Femur (tissue), 1 donor: ENCODE measurements at places on chromosomes 7 and 10.
A peak's percentile ranks its signal among the peaks of the same experiment; 100 is the strongest.

GRCh38 chr7:156060925-156061324 lies 248.7 kb upstream of the SHH start:
- DNase-seq: no peak

DNA sequence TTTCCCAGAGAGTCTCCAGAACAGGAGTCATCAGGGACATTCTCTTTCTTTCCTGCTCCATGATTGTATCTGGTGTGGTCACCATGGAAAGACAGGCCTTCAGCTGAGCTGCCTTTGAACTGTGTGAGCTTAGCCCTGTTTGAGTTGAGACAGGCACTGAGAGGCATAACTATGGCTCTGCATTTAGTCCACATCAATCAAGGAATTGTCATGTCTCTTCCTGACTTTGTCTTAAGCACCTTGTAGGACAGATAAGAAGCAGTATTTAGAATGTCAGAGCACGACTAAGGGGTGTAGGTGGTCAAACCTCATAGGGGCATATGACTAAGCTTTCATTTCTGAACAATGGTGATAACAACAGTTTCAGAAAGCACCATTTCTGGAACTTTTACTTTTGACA lies 53.5 kb downstream of the EPDR1 start:
- no peak for DNase-seq

DNA sequence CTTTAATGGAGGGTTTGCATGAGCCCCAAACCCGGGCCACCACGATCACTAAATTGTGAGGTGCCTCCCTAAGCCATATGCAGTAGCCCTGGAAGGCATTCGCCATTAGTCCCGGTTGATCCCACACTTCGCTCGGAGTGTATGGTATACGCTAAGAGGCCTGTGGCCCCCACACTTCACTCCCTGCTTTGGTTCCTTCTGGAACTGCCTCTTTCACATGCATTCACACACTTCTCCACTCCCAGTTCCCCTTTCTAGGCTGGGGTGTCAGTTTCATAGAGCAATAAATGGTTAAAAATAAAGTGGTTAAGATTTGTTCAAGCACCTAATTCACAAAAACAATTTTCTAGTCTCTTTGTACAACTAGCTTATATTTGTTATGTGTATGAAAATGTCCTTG lies 212.1 kb upstream of the KCND2 start:
- DNase-seq: no peak

DNA sequence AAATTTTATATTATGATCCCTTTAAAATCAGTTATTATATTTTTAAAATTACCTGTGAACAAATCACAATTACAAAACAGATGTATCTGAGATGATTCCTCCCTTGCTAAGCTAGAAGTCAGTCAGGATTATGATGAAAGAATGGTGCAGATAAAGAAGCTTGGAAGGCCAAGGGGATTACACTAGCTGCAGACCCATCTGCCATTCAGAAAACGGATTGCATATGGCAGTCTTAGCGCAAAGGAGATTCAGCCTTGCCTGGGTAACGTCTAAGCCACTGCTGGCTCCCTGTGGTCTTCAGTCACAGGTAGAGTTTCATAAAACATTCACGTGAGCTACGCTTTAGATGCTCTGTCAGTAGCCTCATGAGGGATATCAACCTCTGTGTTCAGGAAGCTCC lies 222.2 kb downstream of the POU6F2 start:
- no peak for DNase-seq

GRCh38 chr10:35819736-35820135 lies 177.6 kb upstream of the FZD8 start:
- DNase-seq: peak; percentile 32

DNA sequence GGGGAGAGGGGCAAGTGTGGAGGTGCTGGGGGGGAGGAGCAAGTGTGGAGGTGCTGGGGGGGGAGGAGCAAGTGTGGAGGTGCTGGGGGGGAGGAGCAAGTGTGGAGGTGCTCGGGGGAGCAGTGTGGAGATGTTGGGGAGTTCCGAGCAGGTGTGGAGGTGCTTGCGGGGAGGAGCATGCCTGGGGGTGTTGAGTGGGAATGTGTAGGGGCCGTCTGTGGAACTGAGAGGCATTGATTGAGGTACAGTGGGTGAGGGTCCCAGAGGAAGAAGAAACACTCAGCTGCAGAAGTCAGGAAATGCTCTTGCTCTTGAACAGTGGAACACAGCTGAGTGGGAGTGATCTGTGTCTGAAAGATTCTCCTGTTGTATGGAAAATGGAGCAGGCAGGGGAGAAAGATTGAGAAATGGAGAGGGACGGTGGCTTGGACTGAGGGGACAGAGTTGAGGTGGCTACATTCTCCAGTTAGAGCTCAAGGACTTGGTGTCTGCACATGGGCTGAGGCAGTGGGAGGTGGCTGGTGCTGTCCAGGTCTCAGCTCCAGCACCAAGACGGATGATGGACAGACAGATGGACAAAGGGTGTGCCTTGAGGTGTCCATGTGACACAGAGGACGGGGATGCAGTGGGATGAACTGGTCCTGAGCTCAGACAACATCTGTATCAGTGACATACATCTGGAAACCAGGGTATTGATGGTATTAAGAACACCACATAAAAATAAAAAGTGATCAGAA lies 25.2 kb upstream of the NCAPG2 start:
- DNase-seq: no peak

- DNase-seq: no peak
Measured at GRCh38 chr10:34166823-34167222, 648.3 kb downstream of the PARD3 start.

GRCh38 chr7:32905175-32905662 lies 13.7 kb upstream of the KBTBD2 start:
- DNase-seq: peak; percentile 93

DNA sequence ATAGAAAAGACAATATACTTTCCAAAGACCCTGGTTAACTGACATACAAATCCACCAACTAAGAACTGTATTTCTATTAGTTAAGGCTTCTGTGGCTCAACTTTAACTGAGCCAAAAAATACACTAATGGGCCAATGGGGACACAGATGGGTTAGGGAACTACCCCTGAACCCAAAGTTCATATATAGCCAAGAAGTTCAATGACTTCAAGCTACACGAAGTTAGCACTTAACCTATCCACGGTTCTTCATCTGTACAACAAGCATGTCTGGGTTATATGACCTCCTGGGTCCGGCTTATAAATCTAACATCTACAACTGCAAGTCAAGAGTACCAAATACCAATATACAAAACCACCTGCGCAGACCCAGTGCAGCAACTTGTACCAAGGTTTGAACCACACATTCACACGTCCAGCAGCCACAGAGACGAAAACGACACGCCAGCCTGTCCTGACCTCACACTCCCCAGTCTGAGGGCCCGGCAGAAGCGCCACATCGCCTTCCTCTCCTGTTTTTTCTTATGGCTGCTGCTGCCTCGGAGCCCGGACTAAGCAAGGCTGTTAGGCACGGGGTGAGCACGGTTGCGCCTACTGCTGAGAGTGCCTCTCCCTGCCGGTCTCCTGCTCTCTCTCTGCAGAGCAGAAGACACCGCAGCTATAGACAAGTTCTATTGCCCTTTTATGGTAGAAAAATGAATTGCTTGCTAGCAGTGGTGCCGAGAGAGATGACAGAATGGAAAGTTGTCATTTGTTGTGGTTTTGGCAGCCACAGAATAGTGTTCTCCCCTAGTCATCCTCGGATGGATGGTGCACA lies 86.3 kb downstream of the RNF216 start:
- peak; percentile 78 for DNase-seq

- DNase-seq: no peak
Measured at GRCh38 chr7:24902276-24902675, 77.7 kb downstream of the OSBPL3 start.

- DNase-seq: no peak
Measured at GRCh38 chr10:6299234-6299633, 96.5 kb downstream of the PFKFB3 start.

- DNase-seq: no peak
Measured at GRCh38 chr10:124742413-124743190, 1.6 kb downstream of the FAM53B start.

DNA sequence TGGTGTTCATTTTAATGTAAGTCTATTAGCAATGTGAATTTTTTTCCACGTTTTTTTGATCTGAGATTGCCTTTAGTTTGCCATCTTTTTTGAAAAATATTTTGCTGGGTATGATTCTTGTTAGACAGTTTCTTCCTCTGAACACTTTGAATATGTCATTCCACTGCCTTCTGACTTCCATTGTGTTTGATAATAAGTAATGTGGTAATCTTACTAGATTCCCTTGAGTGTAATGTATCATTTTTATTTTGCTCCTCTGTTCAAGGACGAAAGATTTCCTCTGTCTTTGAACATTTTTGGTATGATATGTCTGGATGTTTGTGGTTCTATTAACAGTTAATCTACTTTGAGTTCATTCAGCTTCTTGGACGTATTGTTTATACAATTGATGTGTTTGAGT lies 371.4 kb downstream of the SUGCT start:
- no peak for DNase-seq

DNA sequence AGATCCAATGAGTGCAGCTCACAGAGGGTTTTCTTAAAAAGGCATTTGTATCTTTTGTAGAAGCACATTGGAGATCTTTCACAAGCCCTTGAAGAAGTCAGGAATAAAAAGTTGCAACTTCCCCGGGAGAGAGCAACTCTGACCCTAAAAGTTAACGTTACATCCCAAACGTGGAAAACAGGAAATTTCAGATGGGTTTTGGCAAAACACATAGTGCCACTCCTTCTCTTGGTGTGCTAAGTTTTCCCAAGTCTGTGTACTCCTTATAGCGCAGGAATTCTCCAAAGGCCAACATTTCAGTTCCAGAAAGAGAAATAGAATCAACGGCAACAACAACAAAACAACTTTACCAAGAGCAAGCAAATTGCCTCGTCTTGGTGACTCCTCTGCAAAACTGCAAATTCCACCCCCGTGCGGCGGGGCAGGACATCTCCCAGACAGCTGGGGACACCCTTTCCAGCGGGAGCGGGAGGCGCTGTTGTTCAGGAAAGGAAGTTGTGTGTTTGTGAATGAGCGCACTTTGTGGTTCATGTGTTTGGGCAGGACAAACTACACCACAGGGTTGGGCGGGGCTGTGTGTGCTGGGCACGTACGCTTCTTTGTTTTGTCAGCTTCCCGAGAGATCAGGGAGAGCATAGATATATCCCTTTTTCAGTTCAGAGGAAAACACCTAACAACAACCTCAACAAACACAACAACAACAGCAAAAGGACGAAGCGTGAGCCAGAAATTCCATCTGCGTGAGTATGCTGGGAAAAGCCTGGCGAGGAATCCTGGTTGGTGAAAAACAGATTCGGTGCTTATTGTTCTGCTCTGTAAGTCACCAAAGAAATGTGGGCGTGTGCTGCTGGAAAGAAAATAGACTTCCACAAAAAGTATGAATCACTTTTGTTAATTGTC lies 294.7 kb upstream of the PITRM1 start:
- peak; percentile 83 for DNase-seq

GRCh38 chr7:54339073-54339472 lies 203.1 kb upstream of the VSTM2A start:
- peak; percentile 63 for DNase-seq

GRCh38 chr10:24721229-24722106 lies 2.2 kb downstream of the ARHGAP21 start:
- peak; percentile 48 for DNase-seq

- DNase-seq: no peak
Measured at GRCh38 chr10:11849911-11850310, 26.8 kb downstream of the PROSER2 start.

DNA sequence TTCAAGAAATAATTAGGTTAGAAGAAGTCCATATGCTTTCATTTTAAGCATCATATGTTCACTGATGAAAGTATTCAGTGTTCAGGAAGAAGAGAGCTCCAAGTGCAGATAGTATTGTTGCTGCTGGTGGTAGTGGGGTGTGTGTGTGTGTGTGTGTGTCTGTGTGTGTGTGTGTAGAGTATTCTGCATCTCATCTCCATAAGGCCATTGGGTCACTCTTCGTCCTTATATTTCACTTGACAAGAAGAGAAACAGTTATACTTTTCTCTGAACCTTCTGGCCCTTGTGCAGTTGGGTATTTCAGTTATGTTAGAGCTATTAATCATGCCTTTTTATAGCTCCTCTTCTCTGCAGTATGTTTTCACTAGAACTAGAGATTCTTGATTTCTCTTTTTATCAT lies 26.2 kb downstream of the ADAM22 start:
- no peak for DNase-seq

DNA sequence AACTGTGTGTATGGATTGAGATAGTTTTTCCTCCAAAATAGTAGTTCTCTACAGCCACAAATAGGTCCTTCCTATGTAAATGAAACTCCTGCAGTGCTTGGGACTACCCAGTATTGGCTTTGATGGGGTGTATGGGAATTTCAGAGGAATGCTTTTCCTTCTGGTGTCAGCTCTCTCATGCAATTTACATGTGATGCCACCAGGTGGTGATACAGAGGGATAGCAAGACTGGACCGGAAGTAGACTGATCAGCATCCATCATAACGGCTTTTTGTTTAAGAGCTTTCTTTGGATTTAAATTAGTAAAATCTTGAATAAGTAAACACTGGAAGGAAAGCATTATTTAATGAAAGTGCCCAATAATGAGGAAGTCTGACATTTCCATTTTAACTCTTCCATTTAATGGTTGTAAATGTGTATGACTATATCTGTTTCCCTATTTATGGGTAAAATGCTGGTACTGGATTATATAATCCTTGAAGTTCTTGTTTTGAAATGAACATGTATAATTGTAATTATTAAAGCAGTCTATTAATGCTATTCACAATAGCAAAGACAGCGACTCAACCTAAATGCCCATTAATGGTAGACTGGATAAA lies 22.7 kb downstream of the DYNC1I1 start:
- no peak for DNase-seq

DNA sequence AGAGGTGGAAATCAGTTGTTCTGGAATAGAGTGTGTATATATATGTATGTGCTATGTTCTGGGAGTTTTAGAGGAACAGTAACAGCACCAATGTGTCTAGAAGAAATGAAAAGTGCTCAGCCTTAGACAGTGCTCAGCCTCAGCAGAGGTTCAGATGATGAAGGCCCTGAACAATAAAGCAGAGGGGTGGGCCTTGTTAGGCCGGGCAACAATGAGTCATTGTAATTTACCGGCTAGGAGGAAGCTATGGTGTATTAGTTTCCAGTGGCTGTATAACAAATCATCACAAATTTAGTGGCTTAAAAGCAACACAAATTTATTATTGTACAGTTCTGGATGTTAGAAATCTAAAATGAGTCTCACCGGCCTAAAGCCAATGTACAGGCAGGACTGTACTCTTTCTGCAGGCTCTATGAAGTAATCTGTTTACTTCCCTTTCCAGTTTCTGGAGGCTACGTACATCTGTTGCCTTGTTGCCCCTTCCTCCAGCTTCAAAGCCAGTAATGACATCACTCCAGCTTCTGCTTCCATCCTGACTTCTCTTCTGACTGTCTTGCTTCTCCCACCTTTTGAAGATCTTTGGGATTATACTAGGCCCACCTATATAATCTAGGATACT lies 84.6 kb downstream of the CH25H start:
- DNase-seq: no peak

- no peak for DNase-seq
Measured at GRCh38 chr10:50375051-50375452, 123.7 kb upstream of the ASAH2 start.

- no peak for DNase-seq
Measured at GRCh38 chr7:47477191-47478016, 104.5 kb downstream of the TNS3 start.
